Dermis microvascular lymphatic vessel endothelial cell (primary cell): ENCODE measurements at places on chromosomes 11 and 22.

GRCh38 chr22:38291201-38291777 is 18.5 kb upstream of the TMEM184B start:
- DNase-seq: peak; percentile 23

GRCh38 chr11:35288309-35288708 is 131.0 kb downstream of the SLC1A2 start:
- DNase-seq: no peak

GRCh38 chr11:129323896-129324502 is 51.6 kb upstream of the BARX2 start:
- no peak for DNase-seq

DNA sequence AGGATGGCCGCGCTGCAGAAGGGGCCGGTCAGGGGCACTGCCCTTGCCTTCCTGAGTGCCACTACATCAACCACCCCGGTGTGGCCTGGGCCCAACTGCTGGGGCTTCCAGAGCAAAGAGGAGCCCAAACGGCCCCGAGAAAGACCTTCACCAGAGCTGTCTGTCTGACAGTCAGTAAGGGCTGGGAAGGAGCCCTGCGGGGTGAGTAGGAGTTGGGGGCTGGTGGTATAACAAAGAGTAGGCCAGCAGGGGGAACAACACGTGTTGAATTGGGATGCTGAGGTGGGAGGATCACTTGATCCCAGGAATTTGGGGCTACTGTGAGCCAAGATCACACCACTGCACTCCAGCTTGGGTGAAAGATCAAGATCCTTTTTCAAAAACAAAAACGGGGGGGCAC is 3.9 kb downstream of the GSTT4 start:
- no peak for DNase-seq

DNA sequence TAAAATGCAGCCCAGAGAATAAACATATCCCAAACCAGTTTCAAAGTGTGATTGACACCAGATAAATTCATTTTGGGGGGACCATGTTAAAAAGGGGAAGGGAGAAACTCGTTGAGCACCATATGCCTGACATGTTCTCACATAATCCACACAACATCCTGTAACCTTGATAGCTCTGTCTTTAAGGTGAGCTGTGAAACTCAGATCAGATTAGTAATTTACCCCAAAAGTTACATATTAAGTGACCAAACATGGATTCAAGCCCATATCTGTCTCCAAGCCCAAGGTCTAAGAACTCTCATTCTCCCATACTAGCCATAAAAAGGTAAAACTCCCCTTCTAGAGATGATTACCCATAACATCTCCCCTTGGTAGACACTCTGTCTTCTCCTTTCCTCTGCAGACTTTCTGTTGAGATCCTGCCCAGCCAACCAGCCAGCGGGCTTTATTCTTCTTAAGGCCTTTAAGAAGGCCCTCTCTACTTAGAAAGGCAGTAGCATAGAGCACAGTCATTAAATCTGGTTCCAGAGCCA is 150.7 kb downstream of the CCDC34 start:
- no peak for DNase-seq

- no peak for DNase-seq
Observed at GRCh38 chr11:20002312-20003216, 157.7 kb downstream of the DBX1 start.

DNA sequence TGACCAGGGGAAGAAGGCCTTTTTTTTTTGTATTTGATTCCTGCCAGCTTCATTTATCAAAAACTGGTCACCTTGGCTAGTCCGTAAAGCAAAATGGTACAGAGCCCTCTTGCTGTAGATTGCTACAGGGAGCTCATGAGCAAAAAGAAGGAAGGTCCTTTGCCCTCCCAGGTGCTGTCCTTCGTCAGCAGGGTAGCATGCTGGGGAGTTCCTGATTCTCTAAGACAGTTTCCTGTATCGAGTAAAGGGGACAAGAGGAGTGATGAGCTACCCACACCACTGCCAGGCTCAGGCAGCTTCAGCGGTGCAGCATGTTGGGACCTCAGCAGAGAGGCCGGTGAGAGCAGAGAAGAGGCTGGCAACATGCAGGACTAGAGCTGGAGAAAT is 67.8 kb upstream of the CSNK2A3 start:
- DNase-seq: no peak

- DNase-seq: no peak
Observed at GRCh38 chr11:1205987-1206331, 16.9 kb upstream of the MUC5B start.

GRCh38 chr11:34805937-34806336 is 110.2 kb downstream of the APIP start:
- DNase-seq: no peak

- DNase-seq: no peak
Observed at GRCh38 chr11:32172041-32172847, 81.4 kb downstream of the RCN1 start.

DNA sequence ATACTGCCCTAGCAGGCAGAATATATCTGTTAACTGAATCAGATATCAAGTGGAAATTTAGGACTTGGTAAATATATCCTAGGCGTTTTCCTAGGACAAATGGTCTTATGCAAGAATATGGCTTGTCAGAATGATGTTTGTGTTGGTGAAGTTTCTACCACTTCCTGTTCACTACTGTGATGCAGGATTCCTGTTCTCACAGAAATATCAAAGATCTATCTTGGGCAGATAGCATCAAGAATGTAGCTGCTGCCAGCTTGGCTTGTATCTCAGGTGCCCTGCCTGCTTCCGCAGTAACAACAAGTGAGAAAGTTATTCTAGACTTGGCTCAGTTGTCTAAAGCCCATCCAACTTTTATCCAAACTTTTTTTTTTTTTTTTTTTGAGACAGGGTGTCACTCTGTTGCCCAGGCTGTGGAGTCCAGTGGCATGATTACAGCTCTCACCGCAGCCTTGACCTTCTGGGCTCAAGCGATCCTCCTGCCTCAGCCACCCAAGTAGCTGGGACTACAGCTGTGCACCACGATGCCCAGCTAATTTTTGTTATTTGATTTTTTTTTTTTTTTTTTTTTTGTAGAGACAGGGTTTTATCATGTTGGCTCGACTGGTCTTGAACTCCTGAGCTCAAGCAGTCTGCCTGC is 61.3 kb downstream of the PPME1 start:
- DNase-seq: no peak

GRCh38 chr11:32435152-32435480 is 223 bp downstream of the WT1 start:
- no peak for DNase-seq

- peak; percentile 91 for DNase-seq
Observed at GRCh38 chr11:68038718-68039525, at the start of gene TCIRG1. Gene TCIRG1 (plus strand): TSS chr11:68039025. CDS start chr11:68041272, 2,247 bp downstream.

GRCh38 chr11:108027057-108027456 is 18.4 kb downstream of the CUL5 start:
- DNase-seq: no peak

- DNase-seq: no peak
Observed at GRCh38 chr11:59012398-59013265, 73.3 kb downstream of the GLYATL1 start.

DNA sequence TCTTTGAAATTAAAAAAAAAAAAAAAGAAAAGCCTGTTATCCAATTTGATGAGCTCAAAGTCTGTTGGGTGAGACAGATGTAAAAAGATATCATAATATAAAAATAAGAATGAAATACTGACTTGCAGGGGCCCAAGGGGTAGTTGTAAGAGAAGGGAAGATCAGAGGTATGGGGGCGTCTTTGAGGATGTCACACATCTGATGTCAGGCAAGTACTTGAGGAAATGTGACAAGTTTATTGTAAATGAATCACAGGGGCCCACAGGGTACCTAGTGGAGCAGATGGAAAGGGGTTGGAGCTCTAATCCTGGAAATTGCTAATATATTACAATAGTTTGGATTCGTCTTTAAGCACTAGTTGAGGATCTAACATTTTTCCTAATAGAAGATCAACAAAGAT is 131.6 kb downstream of the MAML2 start:
- DNase-seq: no peak

DNA sequence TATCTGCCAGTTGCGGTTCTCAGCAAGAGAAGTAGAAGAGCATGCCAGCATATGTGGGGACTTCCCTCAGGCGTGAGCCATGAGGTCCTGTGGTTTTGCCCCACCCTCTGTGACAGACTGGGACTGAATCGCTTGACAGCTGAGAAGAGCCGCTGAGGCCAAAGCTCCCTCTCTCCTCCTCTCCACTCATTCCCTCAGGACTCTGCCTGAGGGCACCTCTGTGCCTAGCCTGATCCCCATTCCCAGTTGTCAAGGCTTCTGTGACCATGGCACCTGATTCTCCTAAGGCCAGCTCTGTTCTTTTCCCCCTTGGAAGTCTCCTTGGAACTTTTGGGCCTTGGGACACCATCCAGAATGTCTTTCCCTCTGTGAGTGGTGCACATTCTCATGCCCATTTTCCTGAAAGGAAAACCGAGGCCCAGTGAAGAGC is 27.0 kb downstream of the ART5 start:
- no peak for DNase-seq

DNA sequence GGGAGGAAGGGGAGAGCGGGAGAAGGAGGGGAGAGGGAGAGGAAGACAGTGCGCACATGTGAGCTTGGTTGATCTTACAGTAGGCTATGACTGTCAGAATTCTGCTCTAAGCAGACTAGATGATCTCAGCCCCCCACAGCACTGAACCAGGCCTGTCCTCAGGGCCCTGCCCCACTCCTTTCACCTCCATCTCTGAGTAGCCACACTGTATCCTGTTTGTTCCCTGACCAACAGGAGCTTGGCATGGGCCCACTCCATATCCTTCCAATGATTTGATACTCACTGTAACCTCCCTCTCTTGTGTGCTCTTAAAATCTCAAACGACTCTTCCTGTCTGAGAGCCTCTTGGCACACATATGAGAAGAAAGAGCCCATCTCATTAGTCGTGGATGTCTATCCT is 86.1 kb upstream of the PARVA start:
- DNase-seq: no peak

DNA sequence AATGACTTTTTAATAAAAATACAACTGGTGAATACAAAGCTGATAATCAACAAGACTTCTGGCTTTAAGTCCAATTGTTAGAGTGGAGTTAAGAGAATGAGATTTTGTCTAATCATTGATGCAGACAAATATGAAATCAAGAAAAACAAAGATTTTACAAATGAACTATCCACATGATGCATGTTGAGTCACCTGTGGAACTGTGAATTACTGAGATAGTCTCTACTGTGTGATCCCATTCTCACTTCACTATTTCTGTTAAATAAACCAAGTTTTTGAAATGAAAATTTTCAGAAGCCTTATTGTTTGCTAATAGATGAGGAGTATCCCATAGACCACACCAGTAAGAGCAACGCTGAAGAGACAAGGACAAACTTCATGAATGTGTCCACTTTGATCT is 8.4 kb upstream of the CTSC start:
- DNase-seq: no peak

- no peak for DNase-seq
Observed at GRCh38 chr11:271319-271715, 6.9 kb upstream of the NLRP6 start.

GRCh38 chr22:33922349-33922681 is 2.0 kb upstream of the LARGE1 start:
- no peak for DNase-seq

- DNase-seq: no peak
Observed at GRCh38 chr11:74485868-74486267, 7.7 kb downstream of the LIPT2 start.

DNA sequence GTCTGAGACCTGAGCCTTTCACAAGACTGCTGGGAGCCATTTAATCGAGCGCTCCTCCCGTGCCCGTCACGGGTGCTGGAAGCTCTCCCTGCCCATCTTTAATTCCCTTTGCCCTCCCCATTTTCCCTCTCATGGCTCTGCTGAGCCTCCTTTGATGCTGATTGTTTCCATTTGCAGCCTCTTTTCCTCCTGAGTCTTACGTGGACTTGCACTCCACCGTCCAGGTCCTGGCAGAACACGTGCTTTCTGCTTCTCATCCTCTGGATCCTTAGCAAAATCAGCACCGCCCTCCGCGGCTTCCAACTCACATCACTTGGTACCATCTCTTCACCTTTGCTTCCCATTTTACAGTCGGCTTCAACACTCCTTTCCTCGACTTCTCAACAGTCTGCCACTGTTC is 7.3 kb downstream of the IFT27 start:
- no peak for DNase-seq

DNA sequence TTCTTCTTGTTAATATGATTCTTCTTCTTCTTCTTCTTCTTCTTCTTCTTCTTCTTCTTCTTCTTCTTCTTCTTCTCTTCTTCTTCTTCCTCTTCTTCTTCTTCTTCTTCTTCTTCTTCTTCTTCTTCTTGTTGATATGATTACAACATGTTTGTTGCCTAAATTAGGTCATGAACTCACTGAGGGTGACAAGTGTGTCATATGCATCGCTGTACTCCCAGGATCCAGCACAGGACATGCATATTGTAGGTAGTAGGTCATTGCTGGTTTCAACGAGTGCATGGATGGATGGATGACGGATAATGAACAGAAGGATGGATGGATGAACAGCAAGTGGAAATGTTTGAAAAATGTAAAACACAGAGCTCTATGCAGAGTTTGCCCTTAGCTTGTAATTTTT is 14.9 kb upstream of the PVALB start:
- DNase-seq: no peak

DNA sequence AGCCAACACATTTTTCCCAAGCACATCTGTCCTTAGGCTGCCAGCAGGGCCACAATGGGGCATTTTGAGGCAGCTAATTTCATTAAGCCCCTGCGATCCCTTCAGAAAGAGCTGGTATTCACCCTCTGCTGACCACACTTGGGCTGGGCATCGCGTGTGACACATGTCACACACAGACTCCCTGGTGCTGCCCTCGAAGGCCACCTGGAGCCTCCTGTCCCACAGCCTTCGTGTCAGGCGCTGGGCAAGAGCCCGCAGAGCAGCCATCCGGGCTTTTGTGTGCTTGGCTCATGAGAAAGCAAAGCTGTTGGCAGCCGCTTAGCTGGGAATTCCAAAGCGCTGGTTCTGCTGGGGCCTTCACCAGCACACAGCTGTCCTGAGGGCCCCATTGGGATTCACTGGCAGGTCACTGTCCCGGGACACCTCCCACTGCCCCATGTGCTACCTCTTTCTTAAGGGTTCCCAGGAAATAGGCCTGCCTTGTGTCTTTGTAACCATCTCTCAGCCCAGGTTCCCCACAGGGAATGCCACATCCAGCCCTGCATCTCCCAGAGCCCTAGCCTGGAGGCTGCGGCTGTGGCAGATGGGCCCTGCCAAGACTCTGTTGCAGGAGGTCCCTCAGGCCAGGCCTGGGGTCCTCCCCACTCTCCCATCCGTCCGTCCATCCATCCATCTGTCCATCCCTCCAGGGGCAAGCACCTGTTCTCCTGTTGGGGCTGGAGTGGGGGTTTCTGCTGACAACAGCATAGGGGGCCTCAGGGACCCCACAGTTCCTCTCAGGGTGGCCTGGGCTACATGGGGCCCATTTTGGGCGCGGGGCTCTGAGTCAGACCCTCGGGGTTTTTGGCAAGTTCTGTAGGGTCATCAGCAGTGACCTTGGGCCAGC is 4.9 kb downstream of the CLDN5 start:
- no peak for DNase-seq

GRCh38 chr11:92057849-92058442 is 166.7 kb upstream of the FAT3 start:
- DNase-seq: no peak

DNA sequence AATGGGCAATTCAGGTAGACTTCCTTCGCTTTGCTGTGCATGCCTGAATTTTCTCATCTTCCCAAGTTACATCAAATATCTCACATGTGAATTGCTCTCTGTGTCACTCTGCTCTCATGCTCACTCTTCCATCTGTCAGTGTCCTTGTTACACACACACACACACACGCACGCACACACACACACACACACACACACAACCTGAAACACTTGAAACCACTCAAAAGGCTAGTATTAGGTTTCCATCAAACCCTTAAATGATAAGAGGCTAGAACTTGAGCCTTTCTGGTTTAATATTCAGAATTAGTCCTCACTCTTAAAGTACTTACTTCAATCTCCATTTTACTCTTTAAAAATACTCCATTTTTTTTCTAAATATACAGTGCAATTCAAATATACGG is 282.4 kb downstream of the C11orf87 start:
- DNase-seq: no peak
